ENCODE measurements at places on chromosomes 5 and 9.

GRCh38 chr9:78158286-78158685 lies 77.6 kb upstream of the CEP78 start:
- DNase-seq = no peak

GRCh38 chr9:69174616-69175463 lies 763 bp downstream of the TJP2 start:
- DNase-seq = no peak

DNA sequence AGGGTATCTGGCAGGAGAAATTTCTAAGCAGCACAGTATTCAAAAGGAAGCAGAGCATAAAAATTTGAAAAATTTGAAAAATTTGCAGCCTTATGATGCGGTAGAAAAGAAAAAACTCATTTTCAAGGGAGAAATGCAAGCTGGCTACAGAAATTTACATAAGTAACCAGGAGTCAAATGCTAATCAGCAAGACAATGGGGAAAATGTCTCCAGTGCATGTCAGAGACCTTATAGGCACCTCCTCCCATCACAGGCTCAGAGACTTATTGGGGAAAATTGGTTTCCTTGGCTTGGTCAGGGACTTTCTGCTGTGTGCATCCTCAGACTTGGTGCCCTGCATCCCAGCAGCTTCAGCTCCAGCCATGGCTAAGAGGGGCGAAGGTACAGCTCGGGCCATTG lies 35.8 kb downstream of the IZUMO3 start:
- no peak for DNase-seq

GRCh38 chr9:82031538-82032280 lies 43.1 kb downstream of the SPATA31D1 start:
- DNase-seq = no peak

DNA sequence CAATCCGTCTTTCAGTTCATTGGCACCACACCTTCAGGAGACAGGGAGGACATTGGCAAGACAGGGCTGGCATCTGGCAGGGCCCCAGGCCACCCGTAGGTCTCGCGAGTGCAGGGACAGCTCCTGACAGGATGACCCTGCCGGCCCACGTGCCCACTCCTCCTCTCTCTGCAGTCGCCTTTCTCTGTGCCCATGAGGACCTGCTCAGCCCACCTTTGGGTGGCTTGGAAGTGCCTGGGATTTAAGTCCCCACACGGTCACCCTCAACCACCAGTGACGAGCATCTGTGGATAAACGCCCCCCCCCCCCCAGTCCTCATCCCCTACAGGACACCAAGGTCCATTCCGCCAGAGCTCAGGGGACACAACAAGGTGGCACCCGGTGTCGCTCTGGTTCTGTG lies 4.1 kb downstream of the MRPL36 start:
- DNase-seq = no peak

GRCh38 chr9:68847765-68848164 lies 142.7 kb downstream of the PIP5K1B start:
- DNase-seq = no peak

DNA sequence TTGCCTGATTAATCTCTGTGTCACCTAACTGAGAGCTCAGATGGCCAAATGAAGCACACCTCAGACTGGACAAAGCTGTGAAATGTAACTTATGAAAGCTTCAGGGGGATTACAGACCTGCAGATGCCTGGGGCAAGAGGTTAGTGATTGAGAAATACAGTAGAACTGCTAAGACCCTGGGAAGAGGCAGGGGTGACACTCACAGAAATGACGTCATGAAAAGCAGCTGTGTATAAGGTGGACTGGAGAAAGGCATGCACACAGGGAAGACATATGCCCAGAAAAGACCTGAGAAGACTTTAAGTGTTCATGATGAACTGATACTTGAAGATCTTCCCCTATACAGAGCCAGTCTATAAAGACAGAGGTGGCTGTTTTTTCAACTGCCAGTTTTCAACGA lies 49.3 kb upstream of the SPTLC1 start:
- DNase-seq = no peak

GRCh38 chr5:159566832-159567231 lies 236.5 kb upstream of the IL12B start:
- DNase-seq = no peak

DNA sequence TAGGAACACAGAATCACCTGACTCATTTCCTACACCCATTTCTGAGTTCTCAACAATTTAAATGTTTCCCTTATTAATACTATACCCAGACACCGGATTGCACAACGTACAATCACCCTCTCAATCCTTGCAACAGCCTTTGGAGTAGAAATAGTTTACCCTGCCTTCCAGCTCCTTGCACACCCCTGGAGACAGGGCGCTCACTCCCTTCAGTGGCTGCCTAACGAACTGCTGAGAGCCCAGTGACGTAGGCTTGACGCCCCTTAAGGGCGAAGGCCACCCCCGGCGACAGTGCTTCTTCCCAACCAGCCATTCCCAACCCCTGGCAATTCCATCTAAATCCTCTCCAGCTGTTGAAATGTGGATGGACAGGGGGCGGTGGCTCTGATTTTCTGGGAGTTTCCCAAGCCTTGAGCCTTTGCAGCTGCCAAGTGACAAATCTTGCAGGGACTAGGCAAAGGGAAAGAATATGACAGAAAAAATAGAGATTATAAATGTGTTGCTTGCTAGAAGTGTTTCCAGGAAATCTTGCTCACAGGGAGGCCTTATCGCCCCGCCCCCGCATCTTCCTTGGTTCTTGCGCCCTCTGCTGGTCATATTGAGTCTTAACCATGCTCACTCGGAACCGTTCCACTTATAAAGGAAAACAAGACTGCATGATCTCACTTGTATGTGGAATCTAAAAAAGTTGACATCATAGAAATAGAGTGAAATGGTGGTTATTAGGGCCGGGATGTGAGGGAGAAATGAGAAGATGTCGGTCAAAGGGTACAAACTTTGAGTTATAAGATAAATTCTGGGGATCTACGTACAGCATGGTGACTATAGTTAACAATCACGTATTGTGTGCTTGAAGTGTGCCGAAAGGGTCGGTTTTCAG lies 7.6 kb upstream of the BARX1 start:
- DNase-seq = peak; percentile 27

- no peak for DNase-seq
Measured at GRCh38 chr5:439636-440035, 3.3 kb upstream of the EXOC3 start.

GRCh38 chr5:17511775-17512325 lies 6.3 kb upstream of the TAF11L3 start:
- no peak for DNase-seq

- no peak for DNase-seq
Measured at GRCh38 chr5:72486371-72486770, 20.8 kb downstream of the ZNF366 start.

- DNase-seq = no peak
Measured at GRCh38 chr9:76188905-76189304, 205.3 kb downstream of the RFK start.

Data from activated naive CD4-positive, alpha-beta T cell (primary cell).